T-cell (primary cell): ENCODE measurements at places on chromosomes 13 and 19. TPM values are rescaled to one million over a fixed set of nuclear protein-coding genes. Genes with fewer than 3 reads are reported as not detected.

Gene LCP1
- 413 TPM for total RNA-seq

DNA sequence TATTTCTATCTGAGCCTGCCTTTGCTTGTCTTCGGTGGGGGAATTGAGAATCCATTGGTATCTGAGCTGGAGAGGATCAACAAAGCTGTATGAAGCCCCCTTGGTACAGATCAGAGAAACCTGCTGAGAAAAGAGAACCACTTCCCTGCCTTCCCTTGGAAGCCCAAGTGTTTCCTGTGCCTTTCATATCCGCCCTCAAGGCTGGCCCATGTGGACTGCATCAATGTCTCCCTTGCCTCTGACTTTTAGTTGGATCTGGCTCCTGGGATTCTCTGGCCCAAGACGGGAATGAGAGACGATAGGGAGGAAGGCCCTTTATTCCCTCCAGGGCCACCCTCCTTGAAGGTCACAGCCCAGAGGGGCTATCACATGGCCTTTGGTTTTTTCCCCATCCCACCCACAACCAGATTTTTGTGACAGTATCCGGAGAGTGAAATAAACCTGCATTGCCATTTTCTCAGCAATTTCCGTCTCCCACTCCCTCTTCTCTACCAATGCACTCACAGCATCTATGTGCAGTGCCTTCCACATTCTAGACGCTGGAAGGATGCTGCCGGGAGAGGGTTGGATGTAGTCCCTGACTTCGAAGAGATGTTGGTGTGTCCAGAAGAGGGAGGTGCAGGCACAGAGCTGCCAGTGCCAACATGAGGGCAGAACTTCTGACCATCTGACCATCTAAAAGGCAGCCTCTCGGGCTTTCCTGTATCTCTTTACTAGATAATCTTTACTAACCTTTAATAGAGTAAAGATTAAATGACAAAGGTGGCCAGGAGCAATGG is 63.8 kb downstream of the KCTD15 start:
- peaks cover 5% of the 10 kb centered on the region for H3K27me3 ChIP-seq
- no peak for DNase-seq
- H3K4me1 ChIP-seq = no peaks in the 10 kb centered on the region
- H3K27ac ChIP-seq = no peak overlapping the region
- H3K36me3 ChIP-seq = no peaks in the 10 kb centered on the region

DNA sequence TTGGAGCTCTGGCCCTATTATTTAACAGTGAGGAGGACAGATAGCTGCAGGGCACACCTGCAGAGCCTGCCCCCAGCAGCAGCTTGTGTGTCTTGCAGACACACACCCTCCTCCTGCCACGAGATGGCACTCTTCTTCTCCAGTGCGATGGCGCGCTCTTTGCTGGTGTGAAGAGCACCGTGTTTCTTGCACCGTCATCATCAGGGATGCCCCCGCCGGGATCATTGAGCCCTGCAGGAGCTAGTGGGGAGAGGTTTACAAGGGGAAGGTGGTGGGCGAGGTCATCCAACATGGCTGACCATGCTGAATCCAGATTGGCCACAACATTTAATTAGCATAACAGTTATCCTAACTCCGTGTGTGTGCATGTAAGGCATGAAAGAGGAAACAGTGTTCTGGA is 105.6 kb downstream of the RAB20 start:
- DNase-seq = peak; percentile 44
- H3K27ac ChIP-seq = no peak overlapping the region
- H3K4me3 ChIP-seq = no peak overlapping the region
- H3K27me3 ChIP-seq = no peaks in the 10 kb centered on the region

- peaks cover 31% of the 10 kb centered on the region for H3K4me1 ChIP-seq
- no peaks in the 10 kb centered on the region for H3K36me3 ChIP-seq
- no peak overlapping the region for H3K4me3 ChIP-seq
These were observed 11.0 kb downstream of the TSHZ3 start for GRCh38 chr19:31338069-31338776.

- H3K27me3 ChIP-seq = peaks cover 46% of the 10 kb centered on the region
- no peak overlapping the region for H3K4me3 ChIP-seq
- no peaks in the 10 kb centered on the region for H3K4me1 ChIP-seq
- H3K27ac ChIP-seq = no peak overlapping the region
- H3K36me3 ChIP-seq = no peaks in the 10 kb centered on the region
These were observed 121.8 kb upstream of the VSTM2B start for GRCh38 chr19:29404015-29404414.

GRCh38 chr19:10207026-10207425 is 12.3 kb upstream of the DNMT1 start:
- H3K4me3 ChIP-seq = no peak overlapping the region
- H3K36me3 ChIP-seq = no peaks in the 10 kb centered on the region
- no peak for DNase-seq
- no peaks in the 10 kb centered on the region for H3K4me1 ChIP-seq

- H3K27ac ChIP-seq = no peak overlapping the region
- DNase-seq = peak; percentile 76
- H3K4me3 ChIP-seq = no peak overlapping the region
- H3K4me1 ChIP-seq = no peaks in the 10 kb centered on the region
- H3K27me3 ChIP-seq = no peaks in the 10 kb centered on the region
These were observed 2.4 kb upstream of the NTN5 start for GRCh38 chr19:48674921-48675824.

DNA sequence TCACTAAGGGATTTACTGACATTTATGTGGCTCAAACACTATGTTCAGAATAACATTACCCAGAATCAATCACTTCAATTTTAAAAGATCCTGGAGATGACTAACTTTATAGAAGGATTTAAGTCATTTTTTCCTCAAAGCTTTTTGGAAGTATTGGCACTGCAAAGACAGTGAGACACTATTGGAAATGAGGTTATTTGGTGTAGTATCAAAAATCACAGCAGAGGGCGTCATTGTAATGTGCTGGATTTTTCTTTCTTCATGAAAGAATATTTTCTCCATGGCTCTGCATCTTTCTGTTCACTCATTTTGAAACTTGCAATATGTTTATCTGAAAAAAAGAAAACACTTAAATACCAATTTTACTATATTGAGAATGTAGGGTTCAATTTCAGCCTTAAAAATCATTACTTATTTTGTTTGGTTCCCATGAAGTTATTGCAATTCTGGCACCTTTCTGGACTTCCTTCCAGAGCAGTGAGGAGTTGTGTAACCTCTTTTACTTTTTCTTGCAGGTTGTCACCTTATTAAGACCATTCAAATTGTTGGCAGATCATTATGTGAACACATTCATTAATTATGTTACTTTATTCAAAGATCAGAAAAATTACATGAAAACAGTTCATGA is 3.7 kb upstream of the CSNK1A1L start:
- no peaks in the 10 kb centered on the region for H3K27me3 ChIP-seq
- H3K4me3 ChIP-seq = no peak overlapping the region
- no peaks in the 10 kb centered on the region for H3K4me1 ChIP-seq
- H3K36me3 ChIP-seq = no peaks in the 10 kb centered on the region

DNA sequence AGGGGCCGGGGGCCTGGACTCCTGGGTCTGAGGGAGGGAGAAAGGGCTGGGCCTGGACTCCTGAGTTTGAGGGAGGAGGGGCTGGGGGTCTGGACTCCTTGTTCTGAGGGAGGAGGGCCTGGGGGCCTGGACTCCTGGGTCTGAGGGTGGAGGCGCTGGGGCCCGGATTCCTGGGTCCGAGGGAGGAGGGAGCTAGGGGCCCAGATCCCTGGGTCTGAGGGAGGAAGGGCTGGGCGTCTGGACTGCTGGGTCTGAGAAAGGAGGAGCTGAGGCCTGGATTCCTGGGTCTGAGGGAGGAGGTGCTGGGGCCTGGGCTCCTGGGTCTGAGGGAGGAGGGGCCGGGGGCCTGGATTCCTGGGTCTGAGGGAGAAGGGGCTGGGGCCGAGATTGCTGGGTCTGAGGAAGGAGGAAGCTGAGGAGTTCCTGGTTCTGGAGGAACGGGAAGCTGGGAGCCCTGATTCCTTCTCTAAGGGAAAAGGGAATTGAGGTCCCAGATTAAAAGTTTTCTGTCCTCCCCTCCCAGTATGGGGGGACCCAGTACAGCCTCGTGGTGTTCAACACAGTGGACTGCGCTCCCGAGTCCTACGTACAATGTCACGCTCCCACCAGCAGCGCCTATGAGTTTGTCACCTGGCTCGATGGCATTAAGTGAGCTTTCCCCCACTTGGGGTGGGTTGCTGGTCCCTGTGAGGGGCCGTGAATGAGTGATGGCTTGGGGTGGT is 721 bp downstream of the MED25 start:
- no peaks in the 10 kb centered on the region for H3K27me3 ChIP-seq
- H3K27ac ChIP-seq = peak overlapping the region; percentile 94
- DNase-seq = no peak
- peak overlapping the region; percentile 99 for H3K4me3 ChIP-seq

DNA sequence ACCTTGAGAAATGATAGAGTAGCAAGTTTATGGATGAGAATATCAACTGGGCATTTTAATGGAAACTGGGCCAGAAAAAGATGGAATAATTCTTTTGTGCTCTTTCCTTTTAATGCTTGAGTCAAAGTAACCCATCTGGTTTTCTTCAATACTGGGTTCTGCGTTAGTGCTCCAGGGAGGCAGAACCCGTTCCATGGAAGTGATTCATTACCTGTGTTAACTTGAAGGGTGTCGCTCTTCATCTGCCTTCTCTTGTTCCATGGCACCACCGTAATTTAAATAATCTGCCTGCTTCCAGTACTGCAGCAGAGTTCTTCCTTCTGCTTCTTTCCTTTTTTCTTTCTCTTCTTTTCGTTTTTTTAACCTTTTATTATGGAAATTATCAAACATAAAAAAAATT is 14.7 kb upstream of the USP12 start:
- no peak overlapping the region for H3K27ac ChIP-seq
- no peaks in the 10 kb centered on the region for H3K36me3 ChIP-seq
- DNase-seq = no peak

- peaks cover 48% of the 10 kb centered on the region for H3K36me3 ChIP-seq
- H3K27ac ChIP-seq = no peak overlapping the region
These were observed 25.1 kb downstream of the ATP4B start for GRCh38 chr13:113632706-113633484.

- no peak for DNase-seq
- H3K27me3 ChIP-seq = peaks cover 2% of the 10 kb centered on the region
- peaks cover 21% of the 10 kb centered on the region for H3K4me1 ChIP-seq
- no peaks in the 10 kb centered on the region for H3K36me3 ChIP-seq
- H3K27ac ChIP-seq = no peak overlapping the region
- H3K4me3 ChIP-seq = no peak overlapping the region
These were observed 762 bp downstream of the KANK3 start for GRCh38 chr19:8342316-8342683.

Gene ABHD17A
- 151 TPM for total RNA-seq

Gene OVOL3
- not detected for total RNA-seq

- H3K27me3 ChIP-seq = no peaks in the 10 kb centered on the region
- H3K27ac ChIP-seq = no peak overlapping the region
- no peaks in the 10 kb centered on the region for H3K36me3 ChIP-seq
- no peak for DNase-seq
- no peak overlapping the region for H3K4me3 ChIP-seq
- no peaks in the 10 kb centered on the region for H3K4me1 ChIP-seq
These were observed 25.3 kb upstream of the TBC1D4 start for GRCh38 chr13:75507027-75508001.

Gene TEX29
- 0.76 TPM for total RNA-seq

- no peak overlapping the region for H3K4me3 ChIP-seq
- H3K27me3 ChIP-seq = no peaks in the 10 kb centered on the region
- DNase-seq = no peak
- H3K36me3 ChIP-seq = no peaks in the 10 kb centered on the region
These were observed 139.3 kb downstream of the ENOX1 start for GRCh38 chr13:43647471-43647870.

Gene SHISA2
- total RNA-seq = 2.0 TPM

Gene PPM1N
- 7.0 TPM for total RNA-seq

GRCh38 chr13:102702965-102703725 is 8.3 kb upstream of the METTL21C start:
- no peaks in the 10 kb centered on the region for H3K4me1 ChIP-seq
- DNase-seq = no peak
- no peaks in the 10 kb centered on the region for H3K27me3 ChIP-seq
- H3K27ac ChIP-seq = no peak overlapping the region

Gene ATP8A2
- total RNA-seq = 0.72 TPM

- peaks cover 52% of the 10 kb centered on the region for H3K4me1 ChIP-seq
- H3K27ac ChIP-seq = peak overlapping the region; percentile 79
- no peaks in the 10 kb centered on the region for H3K27me3 ChIP-seq
- peak overlapping the region; percentile 69 for H3K4me3 ChIP-seq
- H3K36me3 ChIP-seq = peaks cover 3% of the 10 kb centered on the region
- DNase-seq = no peak
These were observed 3.0 kb upstream of the PNKP start for GRCh38 chr19:49870309-49870901.

Gene ZNF471
- total RNA-seq = 2.2 TPM

- peaks cover 9% of the 10 kb centered on the region for H3K27me3 ChIP-seq
- H3K36me3 ChIP-seq = no peaks in the 10 kb centered on the region
- peaks cover 19% of the 10 kb centered on the region for H3K4me1 ChIP-seq
- peak overlapping the region; percentile 62 for H3K4me3 ChIP-seq
- no peak for DNase-seq
- H3K27ac ChIP-seq = no peak overlapping the region
These were observed 962 bp upstream of the IRS2 start for GRCh38 chr13:109787135-109787954.

GRCh38 chr19:22945560-22945959 is 57.4 kb downstream of the ZNF728 start:
- H3K4me1 ChIP-seq = no peaks in the 10 kb centered on the region
- no peak for DNase-seq
- H3K36me3 ChIP-seq = no peaks in the 10 kb centered on the region
- H3K27ac ChIP-seq = no peak overlapping the region
- H3K4me3 ChIP-seq = no peak overlapping the region
- H3K27me3 ChIP-seq = no peaks in the 10 kb centered on the region

DNA sequence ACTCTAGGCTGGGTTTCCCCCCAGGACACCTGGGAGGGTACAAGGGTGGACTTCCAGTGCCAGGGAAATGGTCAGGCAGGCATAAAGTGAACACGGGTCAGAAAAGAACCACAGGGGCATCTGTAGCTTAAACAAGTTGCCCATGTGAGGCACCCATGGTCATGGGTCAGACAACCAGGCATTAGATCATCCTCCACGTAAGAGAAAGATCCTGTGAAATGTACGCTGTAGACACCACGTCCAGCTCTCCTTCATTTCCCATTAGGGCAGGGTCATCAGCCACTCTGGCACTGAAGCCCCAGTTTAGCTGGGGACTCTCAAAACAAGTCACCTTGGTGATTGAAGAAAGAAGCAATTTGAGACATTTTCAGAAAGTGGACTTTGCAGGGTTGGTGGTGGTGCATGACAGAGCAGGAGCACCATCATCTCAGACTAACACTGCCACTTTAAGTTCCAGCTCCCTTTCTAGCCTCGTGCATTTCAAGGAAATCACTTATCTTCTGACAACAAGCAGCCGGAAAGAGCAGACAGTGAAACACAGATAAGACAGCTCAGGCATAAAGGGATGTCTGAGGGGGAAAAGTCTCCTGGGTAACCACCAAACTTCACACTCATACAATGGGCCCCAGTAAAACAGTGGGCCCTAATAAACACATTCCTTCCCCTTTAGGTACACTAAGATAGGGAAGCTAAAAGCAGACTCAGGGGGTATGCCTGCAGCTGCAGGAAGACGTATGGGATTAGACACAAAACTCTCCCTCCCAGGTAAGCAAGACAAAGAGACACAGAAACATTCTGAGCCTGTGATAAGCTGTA is 16.1 kb upstream of the SIGLEC6 start:
- no peaks in the 10 kb centered on the region for H3K36me3 ChIP-seq
- H3K27me3 ChIP-seq = peaks cover 74% of the 10 kb centered on the region
- no peak overlapping the region for H3K27ac ChIP-seq
- no peak overlapping the region for H3K4me3 ChIP-seq
- no peaks in the 10 kb centered on the region for H3K4me1 ChIP-seq

GRCh38 chr19:18287836-18288772 is 6.7 kb upstream of the JUND start:
- peaks cover 20% of the 10 kb centered on the region for H3K4me1 ChIP-seq
- no peaks in the 10 kb centered on the region for H3K36me3 ChIP-seq
- no peak for DNase-seq
- H3K27ac ChIP-seq = no peak overlapping the region
- H3K27me3 ChIP-seq = no peaks in the 10 kb centered on the region
- no peak overlapping the region for H3K4me3 ChIP-seq
